ENCODE measurements at places on chromosomes 12 and 14.

DNA sequence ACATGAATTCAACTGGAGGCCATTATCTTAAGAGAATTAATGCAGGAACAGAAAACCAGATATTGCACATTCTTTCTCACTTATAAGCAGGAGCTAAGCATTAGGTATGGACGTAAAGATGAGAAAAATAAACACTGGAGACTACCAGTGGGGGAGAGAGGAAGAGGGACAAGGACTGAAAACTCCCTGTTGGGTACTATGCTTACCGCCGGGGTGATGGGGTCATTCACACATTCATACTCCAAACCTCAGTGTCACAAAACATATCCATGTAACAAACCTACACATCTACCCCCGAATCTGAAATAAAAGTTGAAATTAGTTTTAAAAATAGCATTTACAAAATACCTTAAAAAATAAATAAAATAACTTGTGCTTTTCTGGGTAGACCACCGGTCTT, 80.8 kb upstream of the RAP1B start:
- no peak for DNase-seq

DNA sequence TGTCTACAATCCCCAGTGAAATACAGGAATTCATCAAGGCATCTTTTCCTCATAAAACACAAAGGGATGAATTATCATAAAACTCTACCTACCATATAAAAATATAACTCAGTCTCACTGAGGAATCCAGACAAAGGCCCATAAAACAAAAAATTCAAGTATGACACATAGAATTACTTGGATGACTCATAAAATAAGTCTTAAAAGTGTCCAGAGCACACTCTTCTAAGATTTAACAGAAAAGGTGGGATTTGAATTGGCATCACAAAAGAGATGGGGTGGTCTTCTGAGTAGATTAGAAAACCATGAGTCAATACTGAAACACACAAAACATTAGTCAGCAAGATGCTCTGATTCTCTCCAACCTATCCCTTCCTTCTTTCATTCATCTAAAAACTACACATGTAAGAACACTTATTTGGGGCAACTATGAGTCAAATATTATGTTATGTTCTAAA, 202.7 kb upstream of the GARIN6 start:
- DNase-seq, result no peak

- no peak for DNase-seq
Measured at GRCh38 chr14:60153991-60154390, 11.2 kb downstream of the DHRS7 start.

DNA sequence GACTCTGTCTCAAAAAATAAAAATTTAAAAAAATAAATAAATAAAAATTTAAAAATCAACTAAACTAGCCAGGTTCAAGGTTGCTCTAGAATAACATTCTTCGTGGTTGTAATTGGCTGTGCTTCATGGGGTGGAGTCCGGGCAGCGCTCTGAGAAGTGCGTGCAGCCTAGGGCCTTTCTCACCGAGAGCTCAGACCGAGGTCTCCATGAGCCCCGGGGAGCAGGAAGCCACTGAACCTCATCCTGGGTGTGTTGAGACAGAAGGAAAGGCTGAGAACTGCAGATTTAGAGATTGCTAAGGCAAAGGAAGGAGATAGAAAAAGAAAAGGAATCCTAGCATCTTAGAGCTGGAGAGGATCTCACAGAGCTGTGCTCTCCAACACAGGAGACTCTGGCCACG, 14.7 kb downstream of the P2RX4 start:
- DNase-seq, result no peak

DNA sequence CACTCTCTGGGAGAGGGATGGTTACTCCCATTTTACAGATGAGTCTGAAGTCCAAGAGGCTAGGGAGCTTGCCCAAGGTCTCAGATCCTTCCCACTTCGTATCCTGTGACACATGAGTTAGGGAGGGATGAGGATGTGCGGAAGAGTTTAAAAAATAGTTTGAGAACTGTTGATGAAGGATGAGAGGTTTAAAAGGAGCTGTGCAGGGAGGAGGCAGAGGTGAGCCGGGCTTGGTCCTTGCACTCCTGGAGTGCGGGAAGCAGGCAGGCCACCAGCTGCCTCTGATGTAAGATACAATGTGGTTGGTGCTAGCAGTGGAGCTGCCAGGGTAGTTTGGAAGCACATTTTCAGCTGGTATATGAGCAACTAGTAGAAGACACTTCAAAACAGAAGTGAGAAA, 46.5 kb downstream of the TSPAN9 start:
- no peak for DNase-seq

GRCh38 chr14:90381999-90382451, 14.8 kb upstream of the CALM1 start:
- DNase-seq, result no peak

GRCh38 chr14:67580336-67581171, 19.5 kb downstream of the PIGH start:
- no peak for DNase-seq

DNA sequence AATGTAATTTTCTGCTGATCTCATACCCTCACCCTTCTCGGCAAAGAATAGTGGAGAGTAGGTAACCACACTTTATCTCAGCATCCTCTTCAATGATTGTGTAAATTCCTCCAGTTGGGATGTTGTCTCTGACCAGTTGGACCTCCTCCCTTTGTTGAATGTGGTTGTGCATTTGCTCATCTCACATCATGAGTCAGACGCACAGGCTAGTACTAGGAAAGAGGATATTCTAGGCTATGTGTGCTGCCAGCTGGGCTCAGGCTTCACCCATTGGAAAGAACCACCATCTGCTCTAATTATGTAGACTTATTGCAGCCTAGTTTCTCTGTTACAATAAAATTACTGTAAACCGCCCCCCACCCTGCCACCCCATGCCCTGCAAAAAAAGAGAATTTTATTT, 90.3 kb downstream of the LMO3 start:
- no peak for DNase-seq

- DNase-seq, result no peak
Measured at GRCh38 chr14:61925732-61926435, 163.7 kb downstream of the SNAPC1 start.

GRCh38 chr12:131893605-131894312, 663 bp upstream of the ULK1 start:
- DNase-seq, result no peak

DNA sequence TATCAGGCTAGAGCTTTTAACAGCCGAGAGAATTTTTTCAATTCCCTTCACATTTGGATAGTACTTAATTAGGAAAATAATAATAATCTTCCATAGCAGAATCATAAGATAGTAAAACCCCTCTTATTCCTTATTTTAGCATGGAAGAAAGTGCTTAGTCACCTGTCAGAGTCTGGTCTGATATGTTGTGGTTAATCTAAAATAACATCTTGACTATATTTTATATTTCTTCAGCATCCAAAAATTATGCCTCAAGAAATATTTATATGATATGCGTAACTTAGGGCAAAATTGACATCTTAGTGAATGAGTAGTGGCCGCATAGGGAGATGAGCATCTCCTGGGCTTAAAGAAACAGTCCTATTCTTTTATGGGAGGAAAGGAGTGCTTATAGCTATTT, 12.8 kb downstream of the CHURC1 start:
- no peak for DNase-seq

DNA sequence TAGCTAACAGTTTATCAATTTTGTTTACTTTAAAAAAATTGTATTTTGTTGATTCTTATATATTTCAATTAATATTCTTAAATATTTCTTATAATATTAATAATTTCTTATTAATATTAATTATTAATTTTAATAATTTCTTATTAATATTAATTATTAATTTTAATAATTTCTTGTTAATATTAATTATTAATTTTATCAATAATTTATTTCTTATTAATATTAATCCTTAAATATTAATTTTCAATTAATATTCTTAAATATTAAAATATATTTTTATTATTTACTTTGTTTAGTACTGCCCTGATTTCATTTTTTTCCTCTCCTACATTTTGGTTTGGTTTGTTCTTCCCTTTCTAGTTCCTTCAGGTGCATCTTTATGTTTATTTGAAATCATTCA, 1208.1 kb downstream of the LRFN5 start:
- DNase-seq, result no peak

DNA sequence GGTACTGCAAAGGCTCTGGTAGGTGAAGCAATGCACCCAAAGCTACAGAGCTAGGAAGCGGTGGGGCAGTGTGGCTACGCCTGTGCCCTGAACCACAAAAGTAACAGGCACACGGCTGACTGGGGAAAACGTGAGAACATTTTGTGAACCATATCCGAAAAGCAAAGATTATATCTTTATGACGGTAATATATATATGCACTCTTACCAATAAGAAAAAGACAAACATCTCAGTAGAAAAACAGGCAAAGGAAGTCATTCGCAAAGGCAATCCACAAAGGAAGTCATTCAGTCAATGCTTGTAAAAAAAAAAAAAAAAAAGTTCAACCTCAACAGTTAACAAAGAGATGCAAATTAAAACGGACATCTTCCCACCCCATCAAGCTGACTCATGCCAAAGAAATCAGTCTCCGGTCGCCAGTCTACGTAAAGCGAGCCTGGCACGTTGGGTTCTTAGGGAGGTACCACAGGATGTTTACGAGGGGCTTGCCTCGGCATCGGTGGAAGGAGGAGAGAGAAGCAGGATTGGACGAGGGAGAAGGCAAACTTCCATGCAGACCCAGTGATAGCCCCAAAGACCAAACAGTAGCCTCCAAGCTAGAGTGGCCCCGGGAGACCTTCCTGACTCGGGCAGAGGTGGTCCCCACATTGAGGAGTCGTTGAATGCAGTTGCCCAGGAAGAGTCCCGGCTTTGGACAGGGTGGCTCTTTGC, 39.4 kb upstream of the PPP2R5C start:
- peak; percentile 41 for DNase-seq

DNA sequence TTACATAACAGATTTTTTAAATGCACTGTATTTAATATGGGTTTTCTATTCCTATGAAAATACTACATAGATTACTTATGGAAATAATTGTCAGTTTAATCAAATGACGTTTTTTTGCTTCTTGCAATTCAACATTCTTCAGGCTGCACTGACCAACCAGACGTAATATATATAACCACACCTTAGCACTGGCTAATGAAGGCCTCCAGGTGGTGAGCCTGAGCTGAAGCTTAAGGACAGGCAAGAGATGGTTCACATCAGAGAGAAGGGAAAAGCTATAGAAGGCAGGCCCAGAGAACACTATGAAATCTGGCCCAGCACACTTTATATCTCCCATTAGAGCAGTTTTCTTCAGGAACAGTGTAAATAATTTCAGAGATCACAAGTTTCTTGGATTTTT, 2.8 kb upstream of the MDGA2 start:
- no peak for DNase-seq

DNA sequence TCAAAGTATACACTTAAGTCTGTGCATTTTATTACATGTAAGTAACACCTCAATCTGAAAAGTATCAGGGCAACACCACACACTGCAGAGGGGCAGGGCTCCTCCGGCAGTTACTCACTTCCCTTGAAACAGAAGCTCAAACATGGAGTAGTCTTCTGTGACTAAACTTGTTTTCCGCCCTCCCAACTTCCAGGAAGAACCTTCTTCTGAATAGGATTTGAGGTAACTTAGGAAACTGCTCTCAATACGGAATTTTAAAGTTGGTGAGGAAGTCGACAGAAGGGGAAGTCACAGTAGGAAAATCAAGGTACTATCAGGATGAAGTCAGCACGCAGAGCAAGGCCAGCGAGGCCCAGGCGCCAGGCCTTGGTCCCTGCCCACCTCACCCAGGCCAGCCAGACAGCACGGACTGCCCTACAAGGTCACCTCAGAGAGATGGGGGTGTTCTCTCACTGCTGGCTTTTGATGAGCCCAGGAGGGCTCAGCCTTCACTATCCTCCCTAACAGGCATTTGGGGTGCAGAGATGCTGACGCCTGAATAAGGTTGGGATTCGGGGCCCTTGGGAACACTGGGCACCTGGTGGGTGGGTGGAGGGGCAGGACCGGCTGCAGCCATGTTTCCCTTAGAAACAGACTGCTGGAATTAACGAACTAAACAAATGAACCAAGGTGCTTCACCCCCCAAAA, 5.8 kb downstream of the ANKRD9 start:
- no peak for DNase-seq

DNA sequence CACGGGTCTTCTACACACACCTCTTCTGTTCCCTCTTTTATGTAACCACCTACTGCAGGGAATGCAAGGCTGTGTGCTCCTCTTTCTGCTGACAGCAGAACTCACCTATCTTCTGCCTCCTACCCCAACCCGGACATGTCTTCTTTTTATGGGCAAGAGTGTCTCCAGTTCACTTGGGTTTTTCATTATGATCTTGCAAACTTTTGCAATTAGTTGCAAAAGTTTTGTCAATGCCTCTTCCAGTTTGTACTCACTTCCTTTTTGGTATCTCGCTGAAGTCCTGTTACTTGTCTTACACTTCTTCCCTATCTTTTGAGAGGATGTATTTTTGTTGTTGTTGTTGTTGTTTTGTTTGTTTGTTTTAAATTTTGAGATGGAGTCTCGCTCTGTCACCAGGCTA, 50.6 kb downstream of the DRAM1 start:
- DNase-seq, result no peak

- DNase-seq, result no peak
Measured at GRCh38 chr12:116067892-116068291, 209.6 kb downstream of the MED13L start.

DNA sequence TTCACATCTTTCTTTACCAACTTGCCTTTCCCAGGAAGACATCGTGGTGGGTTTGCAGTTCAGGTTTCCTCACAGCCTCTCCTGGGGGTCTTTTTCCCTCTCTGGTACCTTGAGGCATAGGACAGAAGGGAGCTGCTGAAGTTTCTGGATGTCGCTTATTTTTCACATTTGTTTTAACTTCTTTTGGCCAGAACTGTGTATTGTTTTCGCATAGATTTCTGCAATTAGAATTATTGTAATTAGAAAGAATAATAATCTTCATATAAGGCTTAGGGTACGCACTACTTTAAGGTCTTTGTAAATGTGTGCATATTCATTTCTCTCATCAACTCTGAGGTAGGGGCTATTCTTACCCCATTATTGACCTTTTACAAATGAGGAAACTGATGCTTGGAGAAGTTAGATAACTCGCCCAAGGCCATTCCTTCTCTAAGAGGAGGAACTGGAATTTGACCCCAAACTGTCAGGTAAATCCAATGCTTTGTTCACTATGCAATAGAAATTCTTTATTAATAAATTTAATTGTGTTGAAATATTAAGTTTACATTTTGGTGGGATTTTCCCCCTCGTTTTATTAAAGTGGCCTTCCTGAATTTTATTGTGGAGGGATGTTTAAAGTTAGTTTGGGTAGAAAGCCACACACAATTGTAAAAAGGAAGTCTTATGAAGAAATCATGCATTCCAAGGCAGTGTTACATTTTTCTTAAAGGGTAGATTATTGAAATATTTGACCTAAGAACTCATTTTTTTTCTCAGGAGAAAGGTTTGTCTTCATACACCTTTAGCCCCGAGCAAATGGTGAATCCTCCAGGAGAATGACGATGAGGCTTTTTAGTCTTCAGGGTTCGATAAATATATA, 12.1 kb upstream of the SLC38A2 start:
- no peak for DNase-seq
